T-helper 1 cell (primary cell): ENCODE measurements at places on chromosomes 1 and 21.

- no peak for DNase-seq
Observed at GRCh38 chr1:15428815-15429435, 9.3 kb upstream of the CTRC start.

GRCh38 chr1:241406421-241406820, 49.4 kb upstream of the RGS7 start:
- no peak for DNase-seq

- no peak for DNase-seq
Observed at GRCh38 chr21:42219606-42220137, 732 bp downstream of the ABCG1 start.

- DNase-seq, result no peak
Observed at GRCh38 chr1:109438798-109439297, 12.6 kb upstream of the PSMA5 start.

DNA sequence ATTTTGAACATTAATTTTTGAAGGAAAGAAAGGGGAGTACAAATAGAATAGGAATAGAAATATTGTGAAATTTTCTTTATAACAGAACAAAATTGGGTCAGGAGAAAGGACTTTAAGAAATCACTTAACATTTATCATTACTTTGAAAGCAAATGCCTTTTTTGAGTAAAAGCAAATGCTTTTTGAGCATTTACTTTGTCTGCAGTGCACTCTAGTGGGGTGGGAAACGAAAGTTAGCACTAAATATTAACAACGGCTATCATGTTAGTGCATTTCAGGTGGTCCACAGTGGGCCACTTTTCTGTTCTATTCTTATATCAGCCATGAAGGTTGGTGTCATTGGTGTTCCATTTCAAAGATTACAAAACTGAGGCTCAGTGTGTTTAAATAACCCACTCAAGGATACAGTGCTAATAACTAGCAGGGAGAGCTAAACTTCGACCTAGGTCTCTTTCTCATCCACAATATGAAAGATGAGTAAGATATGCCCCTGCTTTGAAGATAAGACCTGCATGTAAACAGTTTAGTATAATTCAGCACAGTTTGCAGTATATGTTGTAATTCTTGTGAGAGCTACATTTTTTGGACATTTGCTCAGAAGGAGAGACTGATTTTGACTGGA, 13.4 kb downstream of the LRRC8D start:
- DNase-seq, result no peak

DNA sequence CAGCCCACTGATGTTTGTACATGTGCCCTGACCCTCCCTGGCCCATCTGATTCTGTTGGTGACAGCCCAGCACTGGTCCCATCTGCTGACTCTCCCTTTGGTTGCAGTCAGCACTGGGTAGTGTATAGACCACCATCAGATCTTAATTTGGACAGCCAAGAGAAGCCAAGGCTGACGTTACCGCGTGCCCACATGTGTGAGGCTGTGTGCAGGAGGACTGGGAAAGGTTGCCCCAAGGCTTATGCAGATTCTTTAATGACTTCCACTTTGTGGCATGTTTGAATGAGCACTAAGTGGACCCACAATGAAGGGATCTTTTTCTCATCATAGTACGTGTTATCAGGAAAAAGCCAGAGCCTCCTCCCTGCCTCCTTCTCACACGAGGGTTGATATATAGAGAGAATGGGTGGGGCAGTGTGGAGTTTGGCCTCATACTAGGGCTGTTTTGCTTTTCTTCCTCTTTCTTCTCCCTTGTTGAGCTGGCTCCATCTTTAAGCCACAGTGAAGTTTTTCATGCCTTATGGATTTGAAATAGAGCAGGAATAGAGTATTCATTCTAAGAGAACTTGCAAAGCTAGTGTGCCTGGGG, 93.5 kb downstream of the NAV1 start:
- DNase-seq, result no peak

- no peak for DNase-seq
Observed at GRCh38 chr1:83765125-83765524, 233.8 kb downstream of the TTLL7 start.

DNA sequence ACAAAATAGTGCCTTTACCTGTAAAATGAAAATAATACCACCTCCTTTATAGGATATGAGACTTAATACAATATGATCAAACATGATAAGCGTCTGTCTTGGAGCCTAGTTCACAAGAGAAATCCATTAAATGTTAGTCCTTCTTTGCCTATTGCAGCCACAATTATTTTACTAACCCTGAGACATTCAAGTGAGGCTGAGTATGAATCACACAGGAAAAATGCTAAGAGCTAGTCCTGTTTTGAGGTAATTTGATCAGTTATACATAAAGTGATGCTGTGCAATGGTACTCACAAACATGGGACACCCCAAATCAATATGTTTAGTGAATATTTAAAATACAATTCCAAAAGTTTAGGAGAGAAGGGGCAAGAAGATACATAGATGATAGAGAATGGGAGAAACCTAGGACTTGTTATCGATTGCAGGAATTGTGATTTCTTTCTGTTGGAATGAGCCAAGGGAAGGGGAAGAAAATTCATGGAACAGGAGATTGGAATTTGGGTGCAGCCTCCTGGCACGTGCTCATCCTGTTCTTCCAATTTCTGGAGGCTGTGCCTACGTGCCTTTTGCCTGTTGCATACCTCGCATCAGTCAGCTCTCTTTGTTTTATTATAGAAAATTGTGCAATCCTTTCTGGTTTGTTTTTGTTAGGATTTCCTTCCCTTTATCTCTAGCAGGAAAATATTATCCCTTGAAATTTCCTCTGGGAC, 39.9 kb upstream of the BACH1 start:
- DNase-seq, result no peak

GRCh38 chr1:8104278-8105236, 78.4 kb upstream of the ERRFI1 start:
- no peak for DNase-seq
